Activated naive CD8-positive, alpha-beta T cell treated with anti-CD3 and anti-CD28 coated beads, Interleukin-2, amount 10 ng/mL, durations not matched to agents 7 days and 5 days (primary cell): ENCODE measurements at places on chromosomes 12 and 14. TPM values are rescaled to one million over a fixed set of nuclear protein-coding genes. Genes with fewer than 3 reads are reported as not detected.

DNA sequence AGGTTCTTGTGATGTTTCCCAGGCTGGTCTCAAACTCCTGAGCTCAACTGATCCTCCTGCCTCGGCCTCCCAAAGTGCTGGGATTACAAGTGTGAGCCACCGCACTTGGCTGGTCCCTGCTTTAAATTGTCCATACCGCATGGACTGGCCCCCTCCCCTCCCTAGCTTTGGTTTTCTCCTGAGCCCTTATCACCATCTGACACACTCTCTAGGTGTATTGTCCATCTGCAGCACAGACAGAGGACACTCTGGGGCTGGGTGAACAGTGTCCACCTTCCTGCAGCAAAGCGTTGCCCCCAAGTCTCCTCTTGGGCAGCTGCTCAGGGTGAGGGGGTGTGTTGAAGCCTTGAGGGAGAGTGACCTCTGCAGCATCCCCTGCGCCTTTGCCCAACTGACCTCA lies 36.0 kb upstream of the DLK1 start:
- DNase-seq = no peak

DNA sequence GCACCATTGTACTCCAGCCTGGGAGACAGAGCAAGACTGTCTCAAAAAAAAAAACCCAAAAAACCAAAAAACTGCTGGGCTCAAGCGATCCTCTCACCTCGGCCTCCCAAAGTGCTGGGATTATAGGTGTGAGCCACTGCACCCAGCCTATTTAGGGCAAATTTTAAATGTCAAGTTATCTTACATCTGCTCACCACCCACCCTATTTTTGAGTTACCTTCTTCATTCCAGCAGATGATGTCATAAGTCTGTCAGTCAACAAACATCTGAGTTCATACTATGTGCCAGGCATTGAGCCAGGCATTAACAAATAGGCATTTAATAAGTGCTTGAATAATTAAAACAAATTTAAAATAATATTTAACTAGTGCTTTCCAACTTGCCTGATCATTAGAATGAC lies 21.5 kb downstream of the BATF start:
- DNase-seq = no peak

DNA sequence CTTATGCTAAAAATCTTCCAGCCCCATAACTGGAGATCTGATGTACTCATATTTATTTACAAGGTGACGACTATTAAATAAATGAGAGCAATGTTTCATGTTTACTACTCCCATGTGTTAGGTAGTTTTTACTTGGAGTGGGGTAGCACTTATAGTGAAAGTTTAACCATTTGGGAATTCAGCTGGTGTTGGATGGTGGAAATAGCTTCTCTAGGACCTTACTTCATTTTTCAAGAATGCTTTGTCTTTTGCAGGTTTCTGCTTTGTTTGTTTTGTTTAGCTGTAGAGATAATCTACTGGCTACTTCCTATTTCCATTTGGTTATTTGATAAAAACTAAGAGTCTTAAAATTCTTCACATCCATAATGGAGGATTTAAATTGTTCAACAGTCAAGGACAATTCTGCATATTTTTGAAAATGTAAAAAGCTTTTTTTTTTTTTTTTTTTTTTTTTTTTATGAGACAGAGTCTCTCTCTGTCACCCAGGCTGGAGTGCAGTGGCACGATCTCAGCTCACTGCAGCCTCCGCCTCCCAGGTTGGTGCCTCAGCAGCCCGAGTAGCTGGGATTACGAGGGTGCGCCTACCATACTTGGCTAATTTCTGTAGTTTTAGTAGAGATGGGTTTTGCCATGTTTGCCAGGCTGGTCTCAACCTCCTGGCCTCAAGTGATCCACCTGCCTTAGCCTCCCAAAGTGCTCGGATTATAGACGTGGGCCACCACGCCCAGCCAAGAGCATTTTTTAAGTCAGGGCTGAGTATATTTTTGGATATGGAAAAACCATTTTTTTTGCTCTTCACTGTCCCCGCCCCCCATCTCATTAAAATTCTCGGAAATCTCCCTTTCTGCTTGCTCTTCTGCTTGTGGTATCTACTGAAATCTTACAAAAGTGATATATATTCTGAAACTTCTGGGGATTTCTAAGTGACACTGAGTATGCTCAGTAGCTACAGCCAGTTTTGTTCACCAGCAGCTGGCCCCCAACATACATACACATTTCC lies 1.4 kb upstream of the ABCD2 start:
- DNase-seq = peak; percentile 62

DNA sequence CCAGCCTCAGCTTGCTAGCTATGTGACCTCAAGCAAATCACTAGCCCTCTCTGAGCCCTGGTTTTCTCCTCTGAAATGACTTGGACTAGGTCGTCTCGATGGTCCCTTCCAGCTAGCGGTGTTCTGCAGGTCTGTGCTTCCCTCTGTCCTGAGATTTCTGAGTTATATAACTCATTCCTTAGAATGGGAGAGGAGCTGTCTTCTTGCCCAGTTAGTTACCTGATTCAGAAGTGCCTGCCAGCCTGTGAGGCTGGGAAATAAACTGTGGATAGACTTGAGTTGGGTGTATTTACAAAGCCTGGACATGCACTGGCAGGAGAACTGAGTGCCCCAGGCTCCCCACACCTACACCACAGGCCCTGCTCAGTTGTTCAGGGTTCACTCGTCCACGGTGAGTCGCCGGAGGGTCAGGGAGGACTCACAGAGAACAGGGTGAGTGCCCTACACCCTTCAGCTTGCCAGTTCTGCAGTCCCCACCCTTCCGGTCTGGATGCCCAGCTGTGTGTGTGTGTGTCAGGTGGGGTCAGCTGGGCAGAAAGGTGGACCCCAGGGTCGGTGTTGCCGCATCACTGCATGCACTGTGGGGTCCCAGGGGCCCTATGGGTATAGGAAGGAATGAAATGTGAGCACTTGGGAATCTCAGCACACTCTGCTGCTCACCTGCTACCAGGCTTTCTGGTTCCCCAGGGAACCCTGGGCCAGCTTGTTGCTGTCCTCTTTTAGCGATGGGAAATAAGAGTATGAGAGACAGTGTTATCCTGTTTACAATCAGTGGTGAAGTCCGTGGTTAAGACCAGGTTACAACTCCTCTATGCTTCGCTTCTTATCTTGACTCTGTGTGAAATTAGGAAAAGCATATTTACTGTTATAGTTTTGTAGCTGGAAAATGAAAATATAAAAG lies 348.2 kb downstream of the DPF3 start:
- no peak for DNase-seq

- no peak for DNase-seq
These were observed 50.7 kb downstream of the A2M start for GRCh38 chr12:9064815-9065606.

DNA sequence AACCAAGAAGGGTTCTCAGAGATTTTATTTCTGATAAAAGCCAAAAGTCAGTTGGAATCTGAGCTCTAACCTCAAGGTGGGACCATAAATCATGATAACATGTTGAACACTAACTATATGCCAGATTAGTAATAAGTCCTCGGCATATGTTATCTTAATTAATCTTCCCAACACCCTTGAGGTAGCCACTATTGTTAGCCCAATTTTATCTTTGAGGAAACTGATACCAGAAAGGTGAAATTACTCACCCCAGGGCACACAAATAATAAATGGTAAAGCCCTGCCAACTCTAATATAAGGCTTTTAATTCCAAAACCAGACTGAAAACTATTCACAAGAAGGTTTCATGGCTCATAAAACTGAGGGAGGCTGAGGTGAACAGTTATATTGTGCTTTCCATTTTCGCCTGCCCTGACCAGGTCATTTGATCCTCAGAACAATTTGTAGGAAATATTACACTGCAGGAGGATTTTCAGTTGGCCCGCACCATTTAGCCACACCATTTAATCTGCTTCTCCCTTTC lies 16.1 kb upstream of the NUAK1 start:
- no peak for DNase-seq

KCNMB4 gene
- total RNA-seq = 1.4 TPM

ADAMTS20 gene
- not detected for total RNA-seq

NRXN3 gene
- total RNA-seq = not detected
